Karpas-422 (cell line): ENCODE measurements at places on chromosomes 16 and 17.

DNA sequence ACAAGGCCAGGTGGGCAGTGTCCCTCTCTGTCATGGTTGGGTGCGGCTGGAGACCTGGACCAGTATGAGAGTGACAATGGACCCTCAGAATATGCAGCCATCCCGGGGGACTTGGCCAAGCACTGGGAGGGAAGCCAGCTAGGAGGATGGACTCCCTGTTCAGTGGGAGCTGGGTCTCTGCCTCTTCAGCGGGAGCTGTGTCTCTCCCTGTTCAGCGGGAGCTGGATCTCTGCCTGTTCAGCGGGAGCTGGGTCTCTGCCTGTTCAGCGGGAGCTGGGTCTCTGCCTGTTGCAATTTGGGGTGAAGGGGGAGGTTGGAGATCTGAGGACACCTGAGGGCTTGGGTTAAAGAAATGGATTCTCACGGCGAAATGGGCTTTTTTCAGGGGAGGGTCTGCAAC, 3.8 kb upstream of the PRSS33 start:
- H3K36me3 ChIP-seq, result no peaks in the 10 kb centered on the region
- H3K4me1 ChIP-seq, result no peaks in the 10 kb centered on the region
- H3K4me3 ChIP-seq, result no peak overlapping the region

- peaks cover 18% of the 10 kb centered on the region for H3K4me1 ChIP-seq
- H3K4me3 ChIP-seq, result no peak overlapping the region
- no peak for DNase-seq
- no peaks in the 10 kb centered on the region for H3K27me3 ChIP-seq
- peaks cover 6% of the 10 kb centered on the region; the same call in 1 of the 2 replicates for H3K36me3 ChIP-seq
Measured at GRCh38 chr16:87956098-87956364, 4.8 kb downstream of the BANP start.

DNA sequence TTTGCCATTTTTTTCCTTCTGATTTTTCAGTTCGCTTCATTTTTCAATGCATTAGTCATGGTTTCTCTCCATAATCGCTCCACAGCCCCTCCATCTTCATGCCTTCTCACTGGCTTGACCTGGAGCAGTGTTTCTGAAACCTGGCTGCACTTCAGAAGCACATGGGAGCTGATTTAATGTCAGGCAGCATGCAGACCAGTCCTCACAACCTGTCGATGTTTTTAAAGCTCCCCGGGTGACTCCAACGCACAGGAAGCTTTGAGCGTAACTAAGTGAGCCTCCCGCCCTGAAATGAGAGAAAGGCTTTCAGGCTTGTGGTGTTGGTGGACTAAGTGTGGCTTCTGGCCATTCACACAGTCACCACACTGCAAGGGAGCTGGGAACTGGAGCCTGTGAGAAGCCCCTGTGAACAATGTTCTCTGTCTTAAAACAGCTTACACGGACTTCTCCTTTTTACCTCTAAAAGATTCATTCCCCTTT, 16.8 kb upstream of the DRG2 start:
- no peak for DNase-seq
- no peak overlapping the region for H3K4me3 ChIP-seq
- H3K36me3 ChIP-seq, result no peaks in the 10 kb centered on the region
- no peaks in the 10 kb centered on the region for H3K27me3 ChIP-seq

- H3K27ac ChIP-seq, result peak overlapping the region; percentile 98
- no peak for DNase-seq
- H3K27me3 ChIP-seq, result no peaks in the 10 kb centered on the region
- peak overlapping the region; percentile 43; the same call in 1 of the 2 replicates for H3K4me3 ChIP-seq
Measured at GRCh38 chr16:53632526-53632925, 71.1 kb downstream of the RPGRIP1L start.

DNA sequence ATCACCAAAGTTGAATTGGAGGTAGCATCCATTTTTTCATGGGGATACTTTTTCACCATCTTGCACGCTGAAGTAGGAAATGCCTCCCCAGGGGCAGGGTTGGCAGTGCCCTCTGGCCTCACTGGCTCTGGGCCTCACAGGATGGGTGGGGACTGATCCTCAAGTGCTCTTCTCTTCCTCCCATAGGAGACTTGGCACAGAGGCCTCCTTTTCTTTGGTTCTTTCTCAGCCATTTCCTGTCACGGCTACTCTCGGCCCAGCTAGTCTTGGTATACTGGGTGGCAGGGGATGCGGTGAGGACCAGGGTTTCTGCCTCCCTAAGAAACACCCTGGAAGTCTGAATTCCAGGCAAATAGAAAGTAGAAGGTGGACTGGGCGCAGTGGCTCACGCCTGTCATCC, 58.2 kb downstream of the PECAM1 start:
- no peak for DNase-seq
- H3K4me1 ChIP-seq, result no peaks in the 10 kb centered on the region
- no peaks in the 10 kb centered on the region for H3K27me3 ChIP-seq
- H3K36me3 ChIP-seq, result no peaks in the 10 kb centered on the region
- H3K4me3 ChIP-seq, result no peak overlapping the region

DNA sequence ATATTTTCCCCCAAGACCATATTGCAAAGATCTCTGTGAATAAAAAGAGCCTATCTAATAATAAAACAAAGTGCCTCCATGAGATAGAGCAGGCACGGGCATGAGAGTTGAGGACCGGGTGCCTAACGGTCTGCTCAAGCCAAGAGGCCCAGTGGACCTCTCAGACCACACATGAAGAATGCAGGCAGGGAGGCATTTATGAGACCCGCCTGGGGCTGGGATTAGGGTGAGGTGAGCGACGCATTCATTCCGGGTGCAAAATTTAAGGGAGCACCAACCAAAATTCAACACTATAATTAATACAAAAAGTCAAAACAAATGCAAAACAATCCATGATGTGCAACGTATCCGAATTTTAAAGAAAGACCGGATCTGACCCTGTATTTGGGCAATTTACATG, 108.5 kb downstream of the MAF start:
- H3K36me3 ChIP-seq, result no peaks in the 10 kb centered on the region
- H3K27ac ChIP-seq, result no peak overlapping the region
- H3K4me1 ChIP-seq, result no peaks in the 10 kb centered on the region
- no peaks in the 10 kb centered on the region for H3K27me3 ChIP-seq

DNA sequence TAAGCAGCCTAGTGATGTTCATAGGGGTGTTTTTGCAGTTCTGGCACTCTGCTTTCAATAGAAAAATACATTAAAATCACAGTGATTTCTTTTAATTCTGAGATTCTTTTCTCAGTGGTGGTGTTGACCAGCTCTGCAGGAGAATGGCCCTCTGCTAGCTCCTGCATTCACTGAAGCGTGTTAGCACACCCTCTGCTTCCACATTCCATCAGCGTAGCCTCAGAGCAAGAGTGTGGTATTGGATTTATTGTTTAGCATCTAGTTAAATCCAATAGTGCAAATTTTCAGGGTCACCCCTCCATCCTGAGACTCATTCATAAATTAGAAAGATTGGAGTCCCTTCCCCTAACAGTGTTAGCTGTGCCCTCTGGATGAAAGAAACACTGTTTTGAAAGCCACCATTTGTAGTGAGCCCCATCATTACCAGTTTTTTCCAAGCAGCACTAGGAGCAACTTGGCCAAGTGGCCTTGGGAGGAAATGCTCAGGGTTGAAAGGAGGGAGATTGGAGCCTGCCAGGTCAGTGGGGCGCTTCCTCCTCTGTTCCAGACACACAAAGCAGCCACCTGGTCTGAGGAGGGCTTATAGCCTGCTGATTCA, 45.7 kb downstream of the B9D1 start:
- no peaks in the 10 kb centered on the region for H3K27me3 ChIP-seq
- DNase-seq, result no peak
- H3K27ac ChIP-seq, result no peak overlapping the region
- H3K4me3 ChIP-seq, result no peak overlapping the region; the same call in 1 of the 2 replicates
- H3K36me3 ChIP-seq, result no peaks in the 10 kb centered on the region
- peaks cover 13% of the 10 kb centered on the region for H3K4me1 ChIP-seq

GRCh38 chr16:9102379-9102778, 10.9 kb downstream of the HAPSTR1 start:
- H3K27ac ChIP-seq, result no peak overlapping the region
- DNase-seq, result no peak
- H3K36me3 ChIP-seq, result peaks cover 81% of the 10 kb centered on the region
- no peak overlapping the region for H3K4me3 ChIP-seq
- H3K27me3 ChIP-seq, result no peaks in the 10 kb centered on the region

DNA sequence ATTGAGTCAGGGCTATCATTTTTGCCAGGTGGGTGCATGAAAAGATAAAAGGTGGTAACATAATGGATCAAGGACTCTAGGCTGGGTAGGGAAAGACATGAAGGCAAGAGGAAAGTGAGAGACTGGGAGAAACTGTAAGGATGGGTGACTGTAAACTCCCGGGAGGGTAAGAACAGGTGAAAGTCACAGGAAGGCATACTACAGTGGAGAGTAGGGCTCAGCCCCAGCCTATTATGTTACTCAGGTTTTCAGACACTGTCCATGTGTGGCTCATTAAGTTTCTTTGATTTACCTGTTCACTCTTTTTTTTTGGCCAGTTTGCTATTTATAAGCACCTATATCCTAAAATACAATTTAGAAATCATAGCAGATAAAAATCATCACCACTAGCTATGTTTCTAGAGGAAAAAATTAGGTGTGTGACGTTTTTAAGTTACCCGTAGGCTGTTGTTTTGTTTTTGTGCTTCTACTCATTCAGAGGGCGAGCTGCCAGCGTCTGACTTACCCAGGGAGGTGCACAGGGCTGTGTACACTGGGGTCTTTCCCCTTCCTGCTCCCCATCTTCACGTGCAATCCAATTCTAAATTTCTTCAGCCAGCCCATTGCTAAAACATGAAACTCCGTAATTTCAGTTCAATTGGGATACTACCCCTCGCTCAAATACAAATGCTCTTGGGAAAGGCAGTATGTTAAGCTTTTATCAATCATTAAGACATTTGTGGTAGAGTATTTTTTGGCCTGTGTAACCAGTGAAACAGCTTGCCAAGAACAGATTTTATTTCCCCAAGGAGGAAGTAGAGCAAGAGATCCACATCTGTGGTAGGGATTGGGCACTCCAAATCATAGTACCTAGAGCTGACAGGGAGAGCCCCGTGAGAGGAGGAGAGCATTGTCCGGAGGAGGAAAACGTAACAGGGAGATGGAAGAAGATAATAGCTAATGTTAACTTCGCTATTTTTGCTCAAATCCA, 21.7 kb upstream of the VWA3A start:
- H3K27me3 ChIP-seq, result no peaks in the 10 kb centered on the region
- no peaks in the 10 kb centered on the region for H3K4me1 ChIP-seq
- H3K4me3 ChIP-seq, result no peak overlapping the region
- no peak for DNase-seq
- no peak overlapping the region for H3K27ac ChIP-seq

DNA sequence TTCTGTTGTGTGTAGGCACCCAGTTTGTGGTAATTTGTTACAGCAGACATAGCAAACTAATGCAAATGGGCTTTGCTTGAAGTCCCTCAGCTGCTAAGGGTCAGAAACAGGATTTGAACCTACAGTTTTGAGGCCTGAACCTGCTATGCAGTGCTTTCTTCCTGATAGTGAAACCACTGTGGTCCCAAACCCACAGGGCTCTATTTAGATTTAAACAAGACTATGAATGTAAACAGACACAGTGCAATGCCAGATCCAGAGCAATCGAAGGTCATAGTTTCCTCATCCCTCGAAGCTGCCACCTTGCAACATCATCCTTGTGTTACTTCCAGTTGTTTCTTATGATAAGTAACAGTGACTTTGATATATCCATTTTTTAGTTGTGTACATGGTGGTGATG, 630.2 kb downstream of the WWOX start:
- H3K27me3 ChIP-seq, result no peaks in the 10 kb centered on the region
- no peaks in the 10 kb centered on the region for H3K4me1 ChIP-seq
- no peak overlapping the region for H3K4me3 ChIP-seq
- no peak for DNase-seq
- H3K27ac ChIP-seq, result no peak overlapping the region
- H3K36me3 ChIP-seq, result no peaks in the 10 kb centered on the region

GRCh38 chr17:17440938-17441675, 35.7 kb upstream of the MED9 start:
- H3K4me1 ChIP-seq, result no peaks in the 10 kb centered on the region
- no peaks in the 10 kb centered on the region for H3K27me3 ChIP-seq
- peak; percentile 23 for DNase-seq
- no peaks in the 10 kb centered on the region for H3K36me3 ChIP-seq
- H3K27ac ChIP-seq, result no peak overlapping the region
